Cortex of kidney (tissue), 1 donor: ENCODE measurements at places on chromosomes 7 and 10.

GRCh38 chr10:6062101-6062771, at the start of gene IL2RA:
Gene IL2RA, minus strand, starts transcription at chr10:6062367. Its CDS starts 216 bp downstream, at chr10:6062151.
- no peak for DNase-seq

GRCh38 chr7:2612445-2613097, 19.2 kb upstream of the TTYH3 start:
- DNase-seq, result no peak

DNA sequence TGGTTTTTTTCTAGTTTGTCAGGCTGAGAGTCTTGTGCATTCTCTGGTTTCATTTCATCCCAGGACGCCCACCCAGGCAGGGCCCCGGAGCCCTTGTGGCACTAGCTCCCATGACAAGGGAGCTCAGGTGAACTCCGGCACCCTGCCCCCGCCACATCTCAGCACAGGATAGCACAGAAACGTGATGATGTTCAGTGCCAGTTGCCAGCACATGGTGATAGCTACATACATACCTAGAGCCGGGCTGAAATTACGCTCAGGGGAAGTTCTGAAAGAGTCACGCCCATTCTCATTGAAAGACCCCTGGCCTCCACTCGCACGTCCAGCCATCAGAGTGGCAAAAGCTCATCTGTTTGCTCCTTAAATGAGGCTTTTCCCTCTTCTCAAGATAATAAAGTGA, 273.7 kb downstream of the PTPRN2 start:
- no peak for DNase-seq

DNA sequence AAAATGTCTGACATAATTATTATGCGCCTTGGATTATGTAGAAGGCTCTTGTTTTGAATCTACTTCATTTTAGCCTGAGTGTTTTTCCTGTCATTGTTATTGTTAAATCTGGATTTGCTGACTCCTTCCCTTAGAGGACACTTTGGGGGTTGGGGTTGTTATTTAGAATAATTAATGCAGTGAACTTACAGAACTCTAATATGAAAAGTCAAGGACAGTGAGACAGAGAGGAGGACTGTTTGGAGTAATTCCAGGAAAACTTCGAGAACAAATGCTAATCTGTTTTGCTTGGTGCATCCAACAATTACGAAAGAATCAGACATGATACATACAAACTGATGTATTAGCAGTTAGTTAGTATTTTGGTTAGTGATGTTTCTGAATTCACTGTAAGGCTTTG, 146.1 kb downstream of the ABCA13 start:
- no peak for DNase-seq

DNA sequence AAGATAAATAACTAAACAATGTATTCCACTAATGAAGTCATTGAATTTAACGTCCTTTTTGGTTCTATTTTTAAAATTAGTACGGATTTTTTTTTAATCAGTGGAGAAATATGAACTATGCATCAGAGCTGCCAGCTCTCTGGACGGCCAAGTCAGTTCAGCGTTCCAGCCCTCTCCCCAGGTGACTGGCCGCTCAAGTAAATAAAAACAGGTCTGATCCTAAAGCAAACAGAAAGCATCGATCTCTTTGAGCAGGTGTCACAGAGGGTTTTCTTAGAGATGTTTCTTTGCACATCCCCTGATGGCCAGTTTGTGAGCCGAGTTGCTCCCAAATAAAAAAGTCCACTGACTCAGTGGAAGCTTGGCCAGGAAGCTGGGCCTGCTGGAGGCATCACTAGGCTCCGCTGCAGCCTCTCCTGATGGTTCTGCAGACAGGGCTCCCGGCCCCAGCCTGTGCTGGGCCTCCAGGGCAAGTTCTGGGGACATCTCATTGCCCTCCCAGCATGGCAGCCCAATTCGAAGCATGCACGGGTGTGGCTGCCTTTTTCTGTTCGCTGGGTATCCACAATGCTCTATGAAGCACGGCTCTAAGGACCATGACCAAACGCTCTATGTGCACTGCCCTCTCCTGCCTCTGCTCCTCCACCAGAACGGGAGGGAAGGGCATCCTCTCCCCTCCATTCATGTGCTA, 74.7 kb upstream of the PPP2R2D start:
- no peak for DNase-seq

- no peak for DNase-seq
Observed at GRCh38 chr7:24135003-24135817, 148.8 kb upstream of the NPY start.

DNA sequence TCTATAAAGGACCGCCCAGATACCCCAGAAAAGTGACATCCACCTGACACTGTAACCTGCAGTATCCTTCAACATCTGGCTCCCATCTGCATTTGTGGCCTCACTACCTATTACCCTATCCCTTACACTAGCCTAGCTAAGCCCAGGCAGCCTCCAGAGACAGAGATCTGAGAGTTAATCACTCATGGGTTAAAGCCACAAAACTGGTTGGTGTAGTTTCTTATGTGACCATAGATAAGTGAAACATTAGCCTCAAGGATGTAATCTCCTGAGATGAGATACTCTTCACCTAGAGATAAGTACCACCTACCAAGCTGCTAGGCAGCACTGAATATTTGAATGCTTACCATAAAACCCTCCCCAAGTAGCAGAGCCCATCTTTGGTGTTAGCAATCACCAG, 35.4 kb downstream of the CTTNBP2 start:
- no peak for DNase-seq

DNA sequence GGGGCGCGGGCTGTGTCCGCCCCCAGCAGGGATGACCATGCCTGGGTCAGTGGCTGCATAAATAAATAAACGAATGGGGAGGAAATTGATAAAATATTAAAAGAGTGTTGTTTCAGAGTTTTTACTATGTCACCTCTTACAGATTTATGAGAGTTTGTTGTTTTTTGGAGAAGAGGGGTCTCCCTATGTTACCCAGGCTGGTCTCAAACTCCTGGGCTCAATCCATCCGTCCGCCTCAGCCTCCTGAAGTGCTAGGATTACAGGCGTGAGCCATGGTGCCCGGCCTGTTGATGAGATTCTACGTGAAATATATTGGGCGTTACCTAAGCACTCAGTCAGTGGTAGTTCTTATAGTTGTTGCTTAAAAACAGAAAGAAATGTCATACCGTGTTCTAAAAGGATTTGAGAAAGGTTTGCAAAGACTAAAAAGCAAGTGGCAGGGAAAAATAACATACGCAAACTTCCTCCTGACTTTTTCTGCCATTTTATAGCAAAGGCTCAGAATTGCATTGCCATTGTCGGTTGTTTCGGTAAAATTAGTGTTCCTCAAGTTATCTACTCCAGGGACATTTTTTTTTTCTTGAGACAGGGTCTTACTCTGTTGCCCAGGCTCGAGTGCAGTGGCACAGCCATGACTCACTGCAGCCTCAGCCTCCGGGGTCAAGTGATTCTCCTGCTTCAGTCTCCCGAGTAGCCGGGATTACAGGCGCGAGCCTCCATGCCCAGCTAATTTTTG, 39.5 kb upstream of the FOXK1 start:
- DNase-seq, result no peak

DNA sequence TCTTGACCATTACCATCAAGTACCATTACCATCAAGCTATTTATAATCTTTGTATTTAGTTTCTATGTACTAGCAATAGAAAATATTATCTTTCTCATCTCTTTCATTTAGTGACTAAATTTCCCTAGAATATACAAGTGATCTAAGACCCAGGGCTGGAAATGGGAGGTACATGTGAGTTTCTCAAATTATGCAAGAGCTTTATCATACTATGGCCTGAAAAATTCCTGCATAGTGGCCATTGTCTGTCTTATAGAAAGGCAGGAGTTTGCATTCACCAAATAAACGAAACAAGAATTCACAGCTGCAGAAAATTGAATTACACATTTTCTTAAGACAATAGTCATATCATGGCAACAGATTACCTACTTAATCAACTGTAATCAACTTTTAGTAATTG, 50.7 kb upstream of the HDAC9 start:
- DNase-seq, result no peak

GRCh38 chr7:50068026-50068425, 25.0 kb downstream of the ZPBP start:
- no peak for DNase-seq

- DNase-seq, result no peak
Observed at GRCh38 chr7:107999779-108000560, 3.0 kb downstream of the LAMB1 start.

- no peak for DNase-seq
Observed at GRCh38 chr10:70198696-70199466, 28.6 kb upstream of the SAR1A start.

DNA sequence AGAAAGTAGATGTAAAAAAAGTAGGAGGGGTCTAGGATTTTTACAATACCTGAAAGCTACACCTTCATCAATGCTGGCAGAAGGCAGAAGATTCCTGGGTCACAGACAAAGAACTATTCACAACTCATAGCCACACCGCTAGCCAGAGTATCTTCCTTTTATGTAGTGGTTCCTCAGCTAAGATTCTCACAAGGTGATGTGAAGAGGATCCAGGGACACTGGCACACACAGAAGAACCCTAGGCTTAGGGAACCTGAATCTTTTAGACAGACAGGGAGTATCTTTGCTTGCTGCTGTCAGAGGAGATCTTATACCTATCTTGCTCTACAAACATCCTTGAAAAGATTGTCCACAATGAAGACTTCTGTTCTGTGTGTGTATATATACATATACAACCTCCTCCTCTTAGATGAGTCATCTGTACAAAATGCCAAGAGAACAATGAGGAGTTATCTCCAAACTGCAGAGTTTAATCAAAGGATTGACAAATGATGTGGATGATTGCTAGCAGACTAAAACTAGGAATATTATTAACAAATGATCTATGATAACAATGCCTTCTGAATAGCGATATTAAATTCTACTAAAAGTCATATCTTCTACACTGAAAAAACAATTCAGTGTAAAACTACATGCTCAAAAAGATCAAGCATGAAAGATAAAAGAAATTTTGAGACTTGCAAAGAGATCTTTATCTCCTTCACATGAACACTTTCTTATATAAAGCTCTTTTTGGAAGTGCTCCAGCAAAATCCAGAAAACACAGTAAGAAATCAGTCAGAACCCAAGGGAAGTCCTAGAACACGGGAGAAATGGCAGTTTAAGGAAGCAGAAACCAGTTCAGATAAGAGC, 409.3 kb downstream of the PARD3 start:
- DNase-seq, result no peak

- DNase-seq, result no peak
Observed at GRCh38 chr10:68156373-68157185, 47.3 kb downstream of the MYPN start.

DNA sequence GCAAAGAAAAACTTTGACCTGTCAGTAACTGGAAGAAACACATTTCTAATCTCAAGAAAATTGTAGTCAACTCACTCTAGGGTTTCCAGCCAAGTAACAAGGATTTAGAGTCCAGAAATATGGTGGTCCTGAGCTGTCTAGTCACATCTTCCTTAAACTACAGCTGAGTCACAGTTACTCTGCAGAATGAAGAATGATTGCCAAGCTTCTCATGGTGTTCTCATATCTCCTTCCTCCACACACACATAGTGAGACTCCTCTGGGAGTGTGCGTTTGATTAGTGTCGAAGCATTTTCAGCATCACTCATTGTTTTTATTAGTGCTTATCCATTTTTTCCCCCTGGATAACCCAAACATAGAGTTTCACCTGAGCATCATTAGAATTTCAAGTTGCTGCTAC, 93.1 kb upstream of the CXCL12 start:
- no peak for DNase-seq

- DNase-seq, result no peak
Observed at GRCh38 chr7:118502235-118502634, 277.7 kb downstream of the ANKRD7 start.

DNA sequence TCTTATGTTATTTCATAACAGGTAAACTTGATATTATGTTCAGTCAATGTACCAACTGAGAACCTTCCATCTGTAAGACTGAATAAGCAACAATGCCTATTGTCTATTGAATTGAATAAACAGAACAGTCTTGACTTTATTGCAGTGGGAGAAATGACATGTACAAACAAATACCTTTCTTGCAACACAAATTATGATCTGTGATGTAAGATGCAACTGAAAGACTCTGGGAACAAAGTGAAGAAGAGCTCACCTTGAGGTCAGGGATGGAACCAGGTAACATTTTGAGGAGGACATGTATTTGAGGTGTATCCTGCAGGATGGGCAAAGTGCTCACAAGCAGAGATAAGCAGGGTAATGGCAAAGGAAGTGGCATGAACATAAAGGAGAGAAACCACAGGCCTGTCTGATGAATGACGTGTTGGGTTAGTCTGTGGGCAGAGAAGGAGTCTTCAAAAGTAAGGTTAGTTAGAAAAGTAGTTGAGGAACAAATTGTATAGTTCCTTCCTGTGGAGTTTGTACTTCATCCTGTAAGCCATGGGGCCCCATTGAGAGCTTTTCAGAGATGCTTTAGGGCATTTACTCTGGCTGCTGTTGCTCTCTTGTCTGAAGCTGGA, 9.5 kb downstream of the PNLIPRP3 start:
- DNase-seq, result no peak

DNA sequence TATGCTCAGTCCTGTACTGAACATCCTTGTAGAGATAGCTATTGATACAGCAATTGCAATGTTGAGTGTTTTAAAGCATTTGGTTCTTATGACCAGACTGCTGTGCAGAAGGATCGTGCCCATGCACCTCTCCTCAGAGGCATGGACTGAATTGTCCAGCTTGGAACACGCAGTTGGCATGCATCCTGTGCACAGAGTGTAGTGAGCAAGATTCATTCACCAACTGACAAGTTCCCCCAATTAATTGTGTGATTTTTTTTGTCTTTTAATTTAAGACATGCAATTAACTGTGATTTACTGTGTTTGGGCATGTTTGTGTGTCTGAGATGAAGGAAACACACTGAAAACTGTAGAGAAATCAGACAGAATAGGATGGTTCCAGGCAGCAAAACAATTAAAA, 323.7 kb downstream of the CDK14 start:
- DNase-seq, result no peak

DNA sequence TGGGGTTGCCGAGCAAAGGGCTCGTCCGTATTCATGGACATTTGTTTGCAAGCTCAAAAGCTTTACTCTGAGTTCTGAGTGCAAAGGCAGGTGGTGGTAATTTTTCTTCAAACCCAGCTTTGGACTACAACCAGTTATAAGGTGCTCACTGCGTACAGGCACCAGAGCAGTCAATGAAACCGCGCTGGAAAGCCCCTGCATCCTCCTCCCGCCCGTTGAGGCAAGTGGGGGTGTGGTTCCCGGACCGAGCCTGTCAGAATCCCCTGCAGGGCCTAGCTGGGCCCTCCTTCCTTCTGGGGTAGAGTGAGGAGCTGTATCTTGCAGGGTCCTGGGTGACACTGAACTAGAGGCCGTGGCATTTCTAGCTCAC, 22.3 kb downstream of the AMZ1 start:
- DNase-seq, result no peak

GRCh38 chr7:43592326-43592725, 9.4 kb downstream of the STK17A start:
- no peak for DNase-seq
